Stimulated activated CD4-positive, alpha-beta T cell treated with anti-CD3 and anti-CD28 coated beads, TNF-alpha, amount 100 ng/mL, for 1 hour (primary cell): ENCODE measurements at places on chromosomes 11 and 22.

GRCh38 chr11:69173925-69174581 is 18.3 kb downstream of the SMIM38 start:
- no peak for DNase-seq

GRCh38 chr22:45503816-45504372 is 1.2 kb downstream of the FBLN1 start:
- DNase-seq: no peak

DNA sequence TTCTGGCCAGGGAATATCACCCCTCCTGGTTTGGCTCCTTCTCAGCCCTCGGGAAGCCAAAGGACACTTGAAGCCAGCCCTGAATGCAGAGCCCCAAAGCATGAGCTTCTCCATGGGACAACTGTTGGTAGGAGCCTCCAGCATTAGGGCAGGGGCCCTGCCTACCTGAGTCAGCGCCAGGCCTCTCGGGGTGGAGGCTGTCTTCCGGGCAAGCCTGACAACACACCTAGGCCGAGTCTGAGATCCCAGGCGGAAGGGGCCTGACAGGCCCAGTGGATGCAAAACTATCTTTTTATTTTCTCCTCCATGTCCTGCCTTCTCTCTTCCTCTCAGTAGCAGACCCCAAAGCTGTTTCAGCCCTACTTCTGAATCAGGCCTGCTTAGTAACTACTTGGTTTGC is 27.6 kb downstream of the RCOR2 start:
- no peak for DNase-seq

DNA sequence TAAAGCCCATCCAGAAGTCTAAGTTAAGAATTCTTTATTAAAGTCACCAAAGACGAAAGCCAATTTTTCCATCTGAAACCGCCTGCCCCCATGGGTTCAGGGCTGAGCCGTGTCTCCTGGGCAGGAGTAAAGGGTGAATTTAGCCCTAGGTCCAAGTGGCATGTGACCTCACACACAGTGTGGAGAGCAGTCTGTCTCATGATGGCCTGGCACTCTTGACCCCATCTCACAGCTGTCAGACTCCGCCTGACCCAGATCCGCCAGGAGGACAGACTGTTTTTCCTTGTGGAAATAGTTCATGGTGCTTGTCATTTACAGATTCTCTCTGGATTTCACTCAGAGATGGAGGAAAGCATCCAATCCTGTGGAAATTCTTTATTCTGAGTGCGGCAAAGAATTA is 109.7 kb downstream of the GALNT18 start:
- no peak for DNase-seq

DNA sequence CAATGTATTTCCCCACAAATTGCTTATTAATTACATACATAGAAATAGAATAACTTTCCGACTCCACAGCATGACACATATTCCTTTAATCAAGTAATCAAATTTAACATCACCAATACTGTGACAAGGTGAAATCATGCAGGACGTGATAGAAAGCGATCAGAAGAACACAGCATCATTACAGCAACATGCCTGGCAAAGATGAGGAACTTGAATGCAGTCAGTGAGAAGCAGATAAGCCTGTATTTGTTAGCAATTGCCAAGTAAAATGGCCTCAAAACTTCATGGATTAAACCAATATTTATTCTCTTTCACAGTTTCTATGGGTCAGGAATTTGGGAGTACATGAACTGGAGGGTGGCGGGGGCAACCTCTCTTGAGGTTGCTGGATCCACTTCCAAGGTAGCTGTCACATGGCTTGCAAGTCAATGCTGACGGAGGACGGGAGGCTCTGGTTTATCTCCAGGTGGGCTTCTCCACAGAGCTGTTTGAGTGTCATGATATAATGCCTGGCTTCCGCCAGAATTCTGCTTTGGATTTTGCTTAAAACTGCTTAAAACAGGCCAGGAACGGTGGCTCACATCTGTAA is 12.0 kb upstream of the TEAD1 start:
- DNase-seq: no peak

DNA sequence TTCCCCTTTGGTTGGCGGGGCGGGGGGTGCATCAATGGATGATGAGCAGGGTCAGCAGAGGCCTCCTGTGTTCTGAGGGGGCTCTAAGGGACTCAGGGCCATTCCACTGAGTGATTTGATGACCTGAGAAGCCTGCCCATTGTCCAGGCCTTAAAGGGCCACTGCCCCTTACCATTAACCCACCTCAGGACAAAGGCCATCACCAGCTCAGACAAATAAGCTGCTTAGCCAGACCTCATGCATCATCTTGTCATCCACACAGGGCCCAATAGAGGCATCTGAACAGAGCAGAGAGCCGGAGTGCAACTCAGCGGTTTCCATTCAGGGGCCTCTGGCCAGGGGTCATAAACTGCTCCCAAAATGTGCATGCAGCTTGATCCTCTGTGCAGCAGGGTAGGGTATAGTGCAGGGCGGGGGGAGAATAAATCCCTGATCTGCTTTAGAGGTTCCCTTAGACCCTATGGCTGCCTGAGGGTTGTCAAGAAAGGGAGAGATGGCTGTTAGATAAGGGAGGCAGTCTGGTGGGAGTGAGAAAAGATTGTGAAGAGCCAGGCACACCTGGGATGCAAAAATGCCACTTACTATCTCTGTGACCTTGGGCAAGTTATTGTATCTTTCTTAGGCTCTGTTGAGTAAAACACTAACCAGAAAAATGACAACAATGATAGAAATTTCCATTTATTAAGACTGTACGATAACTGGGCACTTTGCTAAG is 375.5 kb upstream of the NARS2 start:
- DNase-seq: no peak

DNA sequence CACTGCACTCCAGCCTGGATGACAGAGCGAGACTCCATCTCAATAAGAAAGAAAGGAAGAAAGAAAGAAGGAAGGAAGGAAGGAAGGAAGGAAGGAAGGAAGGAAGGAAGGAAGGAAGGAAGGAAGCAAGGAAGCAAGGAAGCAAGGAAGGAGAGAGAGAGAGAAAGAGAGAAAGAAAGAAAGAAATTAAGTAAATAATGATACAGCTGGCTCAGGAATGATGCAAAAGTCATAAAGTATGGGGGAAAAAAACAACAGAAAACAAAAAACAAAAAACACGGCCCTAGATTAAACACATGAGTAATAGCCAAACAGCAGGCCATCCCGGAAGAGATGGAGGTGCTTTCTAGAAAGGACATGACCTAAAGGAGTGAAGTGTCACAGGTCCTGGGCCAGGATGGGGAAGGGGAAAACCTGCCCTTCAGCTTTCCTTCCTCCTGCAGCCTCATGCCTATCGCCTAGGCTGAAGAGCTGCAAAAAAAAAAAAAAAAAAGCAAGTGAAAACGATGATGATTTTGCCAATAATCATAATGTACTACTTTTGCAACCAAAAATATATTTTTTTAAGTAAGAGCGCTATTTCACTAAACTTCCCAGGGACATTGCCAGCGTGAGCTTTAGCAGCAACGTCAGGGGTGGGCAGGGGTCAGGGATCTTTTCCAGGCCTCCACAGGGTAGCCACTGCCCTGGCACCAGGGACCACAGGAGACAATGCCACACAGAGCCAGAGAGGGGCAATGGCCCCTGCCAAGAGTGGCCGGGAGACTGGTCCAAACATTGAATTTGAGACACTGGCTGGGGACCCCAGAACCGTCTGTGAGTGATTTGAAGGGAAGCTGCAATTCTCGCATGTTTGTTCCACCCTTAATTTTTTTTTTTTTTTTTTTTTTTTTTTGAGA is 28.2 kb upstream of the TMPRSS4 start:
- no peak for DNase-seq

- no peak for DNase-seq
These were observed at the start of gene P4HA3 for GRCh38 chr11:74311352-74311926. Gene P4HA3, minus strand, starts transcription at chr11:74311640. Its CDS starts 29 bp downstream, at chr11:74311611.

DNA sequence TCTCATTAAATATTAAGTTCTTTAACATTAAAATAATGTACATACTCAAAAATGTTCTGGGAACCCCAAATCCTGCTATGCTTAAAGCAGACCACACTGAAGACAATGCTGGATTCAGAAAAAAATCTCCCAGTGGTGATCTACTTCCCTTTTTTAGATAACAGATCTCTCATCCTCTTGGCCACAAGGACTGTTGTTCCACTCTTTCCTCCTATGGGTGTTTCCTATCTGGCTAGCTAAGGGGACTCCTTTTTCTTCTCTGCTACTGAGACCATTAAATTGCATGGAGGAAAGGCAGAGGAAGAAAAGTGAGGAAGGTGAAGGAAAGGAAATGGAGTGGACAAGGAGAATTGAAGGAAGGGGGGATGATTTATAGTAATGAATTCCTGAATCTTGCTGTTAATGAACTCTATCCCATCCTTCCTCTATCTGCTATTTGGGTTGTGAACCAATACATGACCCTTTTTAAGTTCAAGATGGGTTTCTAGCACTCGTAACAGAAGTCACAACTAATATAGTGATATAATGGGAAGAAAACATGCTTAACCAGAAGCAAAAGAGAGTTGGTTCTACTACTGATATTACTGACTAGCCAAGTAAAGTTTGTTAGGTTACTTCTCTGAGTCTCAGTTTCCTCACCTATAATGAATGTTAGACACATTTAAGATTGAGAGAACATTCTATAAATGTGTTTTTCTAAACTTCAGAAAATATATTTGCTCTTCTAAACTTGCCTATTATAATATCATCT is 53.2 kb downstream of the PIK3C2A start:
- no peak for DNase-seq

DNA sequence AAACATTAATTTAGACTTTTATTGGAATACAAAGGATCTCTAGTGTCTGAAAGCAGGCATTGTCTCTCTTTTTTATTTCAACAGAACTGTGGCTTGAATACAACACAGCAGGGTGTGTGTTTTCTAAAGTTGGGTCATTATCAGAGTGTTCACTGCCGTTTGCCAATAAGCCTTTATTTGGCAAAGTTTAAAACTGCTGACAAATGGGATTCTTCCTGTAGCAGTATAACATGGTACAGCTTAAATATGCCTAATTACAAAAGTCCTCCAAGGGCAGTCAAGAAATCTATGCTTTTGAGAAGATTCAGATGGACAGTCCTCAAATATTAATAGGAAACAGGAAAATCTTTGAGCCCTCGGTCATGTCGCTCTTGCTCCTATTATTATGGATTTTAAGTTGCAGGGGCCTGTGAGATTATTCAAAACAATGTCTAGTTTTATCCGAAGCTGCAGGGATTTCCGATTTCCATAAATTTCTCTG is 199.9 kb downstream of the MAML2 start:
- no peak for DNase-seq

GRCh38 chr22:43162412-43163150 is 11.2 kb downstream of the TSPO start:
- DNase-seq: no peak

DNA sequence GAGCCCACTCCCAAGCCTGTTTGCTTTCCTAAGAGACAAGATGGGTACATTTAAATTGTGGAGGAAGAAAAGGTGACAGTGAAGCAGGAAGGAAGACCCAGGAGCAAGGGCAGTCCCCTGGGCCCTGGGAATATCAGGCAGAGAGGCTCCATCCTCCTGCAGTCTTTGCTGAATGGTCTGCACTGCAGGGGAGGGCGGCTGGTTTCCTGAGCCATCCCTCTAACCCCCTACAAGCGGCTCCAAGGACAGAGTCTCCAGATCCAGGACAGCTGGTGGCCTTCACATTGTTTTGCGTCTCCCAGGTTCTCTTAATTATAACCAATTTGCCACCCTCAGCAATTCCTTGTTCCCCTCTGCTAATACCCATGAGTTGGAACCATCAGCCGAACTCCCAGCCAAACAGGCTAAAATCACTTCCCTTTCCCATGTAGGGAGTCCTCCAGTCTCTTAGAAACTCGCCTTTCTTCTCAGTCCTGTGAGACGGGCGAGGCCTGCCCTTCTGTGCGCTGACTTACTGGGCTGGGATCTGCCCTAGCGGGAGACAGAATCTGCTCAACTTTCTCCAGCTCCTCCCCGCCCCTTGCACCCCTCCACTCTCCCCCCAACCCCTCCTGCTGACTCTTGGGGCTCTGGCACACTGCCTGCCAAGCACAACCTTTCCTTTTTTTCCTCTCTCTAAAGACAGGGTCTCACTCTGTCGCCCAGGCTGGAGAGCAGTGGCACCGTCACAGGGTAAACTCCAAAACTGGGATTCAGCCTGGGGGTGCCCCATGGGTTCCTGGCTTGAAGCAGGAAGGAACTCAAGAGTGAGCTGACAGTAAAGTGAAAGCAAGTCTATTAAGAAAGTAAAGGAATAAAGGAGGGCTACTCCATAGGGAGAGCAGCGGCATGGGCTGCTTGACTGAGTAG is 53.4 kb upstream of the EMID1 start:
- DNase-seq: no peak

- no peak for DNase-seq
These were observed 584.1 kb downstream of the INSC start for GRCh38 chr11:15698855-15699254.

DNA sequence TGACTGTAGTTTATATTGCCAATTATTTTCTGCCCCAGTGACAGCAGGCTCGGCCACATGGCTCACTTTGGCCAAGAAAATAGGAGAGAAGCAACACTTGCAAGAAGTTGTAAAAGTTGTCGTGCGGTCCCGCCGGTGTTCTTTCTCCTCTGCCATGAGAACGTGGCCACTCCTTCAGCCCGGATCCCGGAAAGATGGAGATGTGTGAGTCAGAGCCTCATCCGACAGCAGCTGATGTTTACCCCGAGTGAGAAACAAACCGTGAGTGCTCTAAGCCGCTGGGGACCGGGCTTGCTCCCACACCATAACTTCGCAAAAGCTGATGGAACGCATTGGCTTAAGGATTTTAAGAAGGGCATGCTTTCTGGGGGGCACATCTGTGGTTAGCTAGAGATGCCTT is 157.0 kb downstream of the CACNA1I start:
- DNase-seq: no peak

DNA sequence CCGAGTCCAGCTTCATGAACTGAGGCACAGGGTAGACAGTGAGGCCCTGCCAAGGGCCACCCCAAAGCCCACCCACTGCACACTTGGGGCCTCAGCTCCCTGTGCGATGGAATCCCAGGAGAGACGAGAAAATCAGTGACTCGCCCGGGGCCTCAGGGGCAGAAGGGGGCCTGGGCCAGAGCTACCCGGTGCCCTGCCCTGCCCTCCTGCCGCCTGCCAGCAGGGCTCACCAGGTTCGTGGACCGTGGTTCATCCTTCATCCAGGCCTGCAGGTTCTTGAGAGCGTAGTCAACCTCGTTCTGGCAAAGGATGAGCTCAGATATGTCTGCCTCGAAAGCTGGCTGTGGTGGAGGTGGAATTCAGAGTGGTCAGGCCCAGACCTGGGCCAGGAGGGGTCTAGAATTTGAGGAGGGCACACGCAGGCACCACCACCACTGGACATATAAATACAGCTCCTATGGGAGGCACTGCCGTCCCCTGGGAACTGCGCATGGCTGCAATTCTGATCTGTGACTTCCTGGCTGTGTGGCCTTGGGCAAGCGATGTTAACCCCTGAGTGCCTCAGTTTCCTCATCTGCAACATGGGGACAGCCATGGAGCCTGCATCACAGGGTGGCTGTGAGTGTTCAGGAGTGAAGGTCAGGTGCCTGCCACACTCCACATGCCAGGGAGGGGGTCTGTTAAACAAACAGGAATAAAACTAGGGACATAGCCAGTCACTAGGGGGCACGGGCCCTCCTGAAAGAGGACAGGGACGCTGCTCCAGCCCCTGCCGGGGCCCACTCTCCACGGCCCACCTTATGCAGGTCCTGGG is 7.5 kb downstream of the ALDH3B2 start:
- no peak for DNase-seq

GRCh38 chr22:33984211-33984610 is 63.9 kb upstream of the LARGE1 start:
- DNase-seq: no peak

- DNase-seq: no peak
These were observed 28.8 kb downstream of the ZC3H7B start for GRCh38 chr22:41330169-41330568.
